Inflammatory macrophage (primary cell): ENCODE measurements at places on chromosomes 13 and 19.

GRCh38 chr19:11025445-11025844 is 63.8 kb upstream of the LDLR start:
- DNase-seq = no peak

GRCh38 chr13:102968572-102969228 is 97.5 kb downstream of the SLC10A2 start:
- DNase-seq = no peak

- DNase-seq = no peak
These were observed 284.9 kb downstream of the KLF12 start for GRCh38 chr13:73849292-73849691.

GRCh38 chr13:24693862-24694471 is 13.8 kb downstream of the ATP12A start:
- DNase-seq = peak; percentile 67

GRCh38 chr13:42149136-42149535 is 100.7 kb downstream of the DGKH start:
- DNase-seq = peak; percentile 35

- DNase-seq = peak; percentile 62
These were observed 798 bp downstream of the SLC1A5 start for GRCh38 chr19:46787331-46788261.
